Cerebellar nuclear complex (tissue), 1 donor: ENCODE measurements at places on chromosomes 3 and 15.

DNA sequence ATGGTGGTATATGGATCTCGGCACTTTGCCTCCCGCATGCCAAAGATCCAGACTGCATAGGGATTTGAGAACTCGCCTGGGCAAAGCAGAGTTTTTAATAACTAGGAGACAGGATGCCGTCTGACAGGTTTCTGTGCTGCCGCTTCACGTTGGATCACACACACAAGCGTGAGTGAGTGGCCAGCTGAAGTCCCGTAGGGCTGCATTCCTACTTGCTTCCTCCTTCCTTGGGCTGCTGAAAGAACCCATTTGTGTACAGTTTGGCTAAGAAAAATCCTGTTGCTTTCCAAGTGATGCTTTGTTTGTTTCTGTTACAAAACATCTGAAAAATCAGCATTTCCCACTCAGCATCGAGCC is 604.3 kb upstream of the CFAP20DC start:
- DNase-seq = no peak

DNA sequence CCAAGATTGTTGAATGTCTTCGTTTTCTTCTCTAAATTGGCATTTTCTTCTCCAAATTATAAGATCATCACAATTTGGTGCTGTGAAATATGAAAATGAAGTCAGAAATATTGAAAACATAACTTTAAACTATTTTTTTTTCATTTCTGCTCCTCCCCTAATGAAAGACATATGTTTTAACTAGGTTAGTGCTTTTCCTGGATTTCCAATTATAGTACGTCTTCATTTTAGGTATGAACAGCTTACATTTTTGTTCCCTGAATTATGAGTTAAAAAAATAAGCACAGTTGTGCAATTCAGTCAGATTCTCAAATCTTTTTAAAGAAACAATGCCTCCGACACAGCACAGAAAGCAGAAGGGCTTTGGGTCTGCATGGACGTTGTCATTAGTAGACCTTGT is 83.5 kb upstream of the CFAP20DC start:
- DNase-seq = no peak

- DNase-seq = no peak
These were observed 18.9 kb upstream of the ALCAM start for GRCh38 chr3:105347625-105348302.

- DNase-seq = no peak
These were observed at the start of gene NUP210 for GRCh38 chr3:13420045-13420830. Gene NUP210, minus strand, starts transcription at chr3:13420322. Its CDS starts 96 bp downstream, at chr3:13420226.

DNA sequence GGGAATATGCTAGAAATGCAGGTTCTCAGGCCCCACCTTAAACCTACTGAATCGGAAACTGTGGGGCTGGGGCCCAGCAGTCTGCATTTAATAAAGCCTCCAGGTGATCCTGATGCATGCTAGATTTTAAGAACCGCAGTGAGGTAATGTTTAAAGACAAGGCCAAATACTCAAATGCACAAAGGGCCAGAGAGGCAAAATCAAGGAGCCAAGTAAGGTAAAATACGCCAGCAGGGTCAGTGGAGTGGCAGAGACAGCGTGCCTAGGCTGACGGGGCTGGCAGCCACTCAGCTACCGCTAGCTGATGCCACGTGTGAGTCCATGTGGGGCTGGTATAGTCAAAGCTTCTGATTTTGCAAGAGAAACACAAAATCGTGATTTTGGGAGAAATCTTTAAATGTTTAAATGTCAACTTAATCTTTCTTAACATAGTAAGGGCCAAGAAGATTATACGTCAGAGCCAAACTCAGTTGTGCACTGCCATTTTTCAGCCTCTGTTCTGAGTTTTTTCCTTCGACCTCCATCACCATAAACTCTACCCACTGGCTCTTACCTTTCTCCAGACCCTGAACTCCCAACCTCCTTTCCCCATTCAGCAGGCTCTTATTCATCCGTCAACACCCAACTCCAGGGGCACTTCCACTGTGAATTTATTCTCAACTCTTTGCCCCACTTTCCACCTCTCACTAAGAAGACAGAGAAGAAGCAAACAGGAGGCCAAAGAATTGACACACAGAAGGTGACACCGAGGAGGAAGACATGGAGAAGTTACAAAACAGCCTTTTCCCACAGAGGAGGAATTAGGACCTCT is 136.6 kb upstream of the RAD18 start:
- no peak for DNase-seq

- DNase-seq = no peak
These were observed 3.3 kb upstream of the PSMD2 start for GRCh38 chr3:184295771-184296170.

DNA sequence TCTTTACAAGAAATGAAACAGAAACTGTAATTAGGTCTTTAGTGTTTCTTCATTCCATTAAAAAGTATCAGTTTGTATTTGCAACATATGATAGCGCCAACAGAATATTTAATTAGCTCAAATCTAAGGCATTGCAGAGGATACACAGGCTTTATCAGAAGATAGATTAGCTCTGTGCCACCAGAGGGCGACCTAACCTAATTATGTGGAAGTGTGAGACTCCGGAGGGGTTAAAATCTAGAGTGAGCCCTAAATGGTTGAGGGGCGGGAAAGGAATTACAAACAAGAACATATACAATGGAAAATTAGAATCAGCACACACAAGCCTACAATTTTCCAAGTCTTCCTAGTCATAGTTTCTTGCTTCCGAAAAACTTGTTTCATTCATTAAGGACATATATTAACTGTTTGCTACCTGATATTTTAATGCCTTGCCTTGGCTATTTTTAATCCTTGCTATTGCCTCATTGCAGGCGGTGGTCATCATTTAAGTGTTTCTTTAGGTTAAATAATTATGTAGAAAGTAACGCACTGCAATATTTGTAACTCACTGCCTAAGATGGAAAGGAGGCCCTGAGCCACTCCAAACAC is 18.0 kb upstream of the RYR3 start:
- DNase-seq = no peak

GRCh38 chr15:96217983-96218382 is 112.5 kb upstream of the NR2F2 start:
- no peak for DNase-seq

DNA sequence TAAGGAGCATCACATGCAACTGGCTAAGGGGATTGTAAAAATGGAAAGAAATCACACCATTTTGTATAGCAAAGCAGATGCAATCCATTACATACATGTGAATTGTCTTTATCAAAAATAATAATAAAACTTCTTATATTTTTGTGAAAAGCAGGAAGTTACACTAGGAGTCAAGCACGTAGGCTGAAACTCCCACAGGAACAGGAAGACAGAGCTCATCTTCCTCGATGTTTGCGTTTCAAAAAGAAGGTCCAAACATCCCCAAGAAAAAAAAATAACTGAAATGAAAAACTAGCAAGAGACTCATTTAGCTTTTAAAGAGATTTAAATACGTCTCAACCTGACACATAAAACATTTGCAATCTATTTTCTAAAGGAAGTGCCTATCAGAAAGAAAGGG is 106.6 kb downstream of the TGFBR2 start:
- DNase-seq = no peak

- no peak for DNase-seq
These were observed 8.2 kb upstream of the RPP25 start for GRCh38 chr15:74964794-74965193.

DNA sequence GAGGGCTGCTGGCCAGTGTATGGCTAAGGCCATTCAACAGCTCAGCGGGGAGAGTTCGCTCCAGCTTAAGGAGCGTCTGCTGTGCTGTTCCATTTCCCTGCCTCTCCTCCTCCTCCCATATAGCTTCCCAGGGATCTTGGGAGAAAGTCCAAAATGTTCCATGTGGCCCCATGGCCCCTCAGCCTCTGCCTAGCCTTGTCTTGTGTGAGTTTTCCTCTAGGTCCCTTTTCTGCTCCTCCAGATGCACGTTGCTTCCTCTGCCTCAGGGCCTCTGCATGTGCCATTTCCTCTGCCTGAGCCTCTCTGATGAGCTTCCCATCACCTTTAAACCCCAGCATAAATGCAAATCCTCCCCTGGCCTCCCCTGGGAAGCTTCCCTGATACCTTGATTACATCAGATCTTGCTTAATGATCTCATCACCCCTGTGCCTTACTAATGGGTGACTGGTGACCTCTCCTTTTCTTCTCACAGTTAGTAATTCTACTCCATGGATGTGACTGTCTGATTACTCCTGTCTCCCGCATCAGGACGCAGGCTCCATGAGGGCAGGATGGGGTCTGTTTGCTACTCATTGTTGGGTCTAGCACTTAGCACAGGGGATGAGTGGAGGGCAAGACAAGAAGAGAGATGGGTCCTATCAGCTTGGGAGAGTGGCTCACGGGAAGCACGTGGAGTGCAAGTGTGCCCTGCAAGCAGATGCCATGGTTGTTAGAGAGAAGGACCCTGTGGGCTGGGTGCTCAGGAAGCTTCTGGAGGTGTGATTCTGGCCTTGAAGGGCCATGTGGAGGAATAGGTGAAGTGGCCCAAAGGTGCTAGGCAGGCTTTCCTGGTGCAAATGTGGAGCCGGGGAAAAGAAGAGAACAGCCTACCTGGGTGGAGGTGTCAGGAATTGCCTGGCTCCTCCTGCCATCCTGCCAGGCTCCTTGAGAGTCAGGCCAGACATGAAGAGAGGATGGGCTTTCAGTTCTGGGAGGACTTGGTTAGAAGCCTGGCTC is 23.8 kb downstream of the ITGA11 start:
- no peak for DNase-seq

GRCh38 chr3:87696124-87697013 is 362.4 kb downstream of the CGGBP1 start:
- no peak for DNase-seq

DNA sequence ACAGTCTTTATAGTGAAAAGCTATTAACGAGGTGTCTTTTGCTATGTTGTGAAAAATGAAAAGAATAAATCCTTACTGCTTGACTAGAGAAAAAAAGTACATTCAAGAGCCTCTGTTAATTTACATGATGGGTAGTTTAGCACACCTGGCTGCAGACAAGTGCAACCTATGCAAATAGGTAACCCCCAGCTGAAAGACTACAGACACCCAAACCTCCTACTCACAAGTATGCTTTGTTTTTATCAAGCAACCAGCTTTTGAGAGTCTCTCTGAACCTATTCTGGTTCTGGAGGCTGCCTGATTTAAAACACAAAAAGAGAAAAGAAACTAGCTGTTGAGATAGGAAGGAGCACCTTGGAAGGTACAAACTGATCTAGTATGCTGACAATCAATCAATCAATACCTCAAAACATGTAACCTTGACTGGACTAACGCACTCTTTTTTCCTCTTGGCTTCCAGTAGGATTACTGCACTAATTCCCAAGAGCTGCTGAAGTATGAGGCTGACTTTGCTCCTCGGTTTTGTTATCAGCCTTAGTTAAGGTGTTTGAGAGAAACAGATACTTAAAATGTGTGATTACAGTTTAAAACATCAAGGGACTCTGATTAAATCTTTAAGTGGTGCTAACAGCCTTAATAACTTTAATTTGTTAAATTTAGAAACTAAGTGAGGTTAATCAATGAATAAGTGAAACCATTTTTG is 63.6 kb downstream of the OSBPL10 start:
- no peak for DNase-seq
